ENCODE measurements at places on chromosomes 7 and 10.
A peak's percentile ranks its signal among the peaks of the same experiment; 100 is the strongest.

DNA sequence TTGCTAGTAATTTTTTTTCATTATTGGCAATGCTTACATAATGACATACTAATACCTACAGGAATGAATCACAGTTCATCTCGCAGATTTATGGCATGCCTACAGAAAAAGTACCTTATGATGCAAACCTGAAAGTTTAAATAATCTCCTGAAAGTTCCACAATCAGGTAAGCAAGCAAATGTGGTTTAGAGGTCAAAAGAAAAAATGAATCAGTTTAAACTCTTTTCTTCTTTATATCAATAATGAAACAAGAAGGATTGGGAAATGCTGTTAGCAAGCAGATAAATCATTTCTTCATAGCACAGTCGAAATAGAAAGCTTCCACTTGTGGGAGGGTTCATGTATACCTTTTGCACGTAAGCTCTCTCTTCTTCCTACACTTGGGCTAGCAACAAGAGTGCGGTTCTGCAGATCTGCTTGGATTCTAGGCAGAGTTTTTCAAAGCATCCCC lies 53.7 kb upstream of the MTPN start:
- DNase-seq: no peak

GRCh38 chr10:28679581-28680357 lies 2.4 kb downstream of the BAMBI start:
- DNase-seq: peak; percentile 26

DNA sequence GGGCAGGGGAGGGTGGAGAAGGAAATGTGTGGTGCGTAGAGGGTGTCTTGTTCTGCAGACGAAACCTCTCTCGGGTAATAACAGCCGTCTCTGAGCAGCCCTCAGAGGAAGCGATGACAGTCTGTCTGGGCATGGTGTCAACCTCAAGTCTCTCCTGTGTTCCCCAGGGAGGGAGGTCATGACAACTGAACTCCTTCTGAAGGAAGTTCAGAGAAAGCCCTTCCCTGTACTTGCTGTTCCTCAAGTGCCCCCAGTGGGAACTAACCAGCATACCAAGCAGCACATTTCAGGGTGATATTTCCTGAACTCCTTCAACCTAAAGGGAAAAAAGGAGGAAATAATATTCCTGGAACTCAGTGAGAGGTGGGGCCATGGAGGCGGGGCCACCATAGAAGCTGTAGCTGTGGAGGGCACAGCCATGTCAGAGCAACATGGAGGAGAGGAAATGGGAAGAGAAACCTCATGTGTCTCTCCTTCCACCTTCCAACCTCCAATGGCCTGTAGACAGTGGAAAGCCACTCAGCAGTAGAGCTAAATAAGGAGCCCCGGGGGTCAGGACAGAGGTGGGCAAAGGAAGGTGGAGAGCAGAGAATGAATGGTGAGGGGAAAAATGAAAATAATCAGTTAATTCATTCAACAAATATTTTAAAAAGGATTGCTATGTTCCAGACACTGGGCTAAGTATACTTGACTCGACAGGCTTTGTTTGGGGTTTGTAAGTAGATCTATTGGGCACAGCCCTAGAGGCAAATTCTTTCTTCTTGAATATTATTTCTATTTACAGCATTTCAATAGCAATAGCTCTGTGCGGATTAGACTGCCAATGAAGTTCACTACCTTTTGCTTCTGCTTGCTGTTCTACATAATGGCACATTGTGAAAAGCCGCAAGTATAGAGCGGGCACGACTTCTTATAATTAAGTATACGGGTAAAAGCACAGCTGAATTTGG lies 61.0 kb upstream of the AOAH start:
- DNase-seq: peak; percentile 84

DNA sequence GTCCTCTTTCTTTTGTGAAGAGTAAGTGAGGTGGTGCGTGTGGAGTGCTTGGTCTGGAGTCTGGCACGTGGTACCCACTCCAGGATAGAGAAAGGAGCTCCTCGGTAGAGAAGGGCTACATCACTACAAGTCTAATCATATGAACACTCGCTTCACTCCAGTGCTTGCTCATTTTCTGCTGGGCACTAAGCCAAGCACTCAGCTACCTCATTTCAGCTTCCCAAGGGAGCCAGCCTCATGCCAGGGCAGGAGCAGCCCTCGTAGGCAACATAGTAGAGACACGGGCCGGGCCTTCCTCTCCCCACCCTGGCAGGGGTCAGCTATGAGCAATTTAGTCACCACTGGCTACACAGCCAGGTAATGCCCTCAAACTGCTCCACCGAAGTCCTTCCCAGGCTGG lies 11.4 kb upstream of the HSPA12A start:
- no peak for DNase-seq

DNA sequence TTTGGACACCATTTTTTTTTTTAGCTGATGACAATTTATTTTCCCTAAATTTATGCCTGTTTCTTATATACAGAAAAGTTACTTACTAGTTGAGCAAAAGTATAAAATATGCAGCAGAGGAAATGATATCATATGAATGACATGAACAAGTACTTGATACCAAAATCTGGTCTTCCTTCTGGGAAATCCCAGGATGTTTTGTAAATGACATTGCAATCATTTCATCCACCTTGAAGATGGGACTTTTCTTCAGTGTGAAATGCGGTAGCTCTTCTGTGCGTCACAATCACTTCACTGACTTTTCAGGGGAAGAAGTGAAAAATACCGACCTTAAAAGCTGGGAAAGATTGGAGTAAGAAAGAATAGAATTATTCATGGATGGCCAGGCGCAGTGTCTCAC lies 23.8 kb downstream of the C1QL3 start:
- DNase-seq: no peak

DNA sequence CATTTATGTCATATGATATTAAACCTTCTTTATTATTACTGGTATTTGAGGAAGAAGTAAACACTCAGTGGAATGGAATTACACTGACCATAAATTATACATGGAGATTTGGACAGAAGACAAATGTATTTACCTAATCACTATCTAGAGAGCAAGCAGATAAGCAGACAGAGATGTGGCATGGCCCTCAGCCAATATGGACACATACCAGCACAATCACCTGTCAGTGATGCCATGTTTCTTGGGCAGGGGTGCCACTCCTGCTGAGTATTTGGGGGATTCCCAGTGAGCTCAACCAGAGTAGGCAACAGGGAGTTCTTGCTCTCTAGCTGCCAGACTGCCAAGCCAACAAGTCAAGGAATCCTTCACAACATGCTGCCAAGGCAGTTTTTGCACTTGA lies 866.3 kb upstream of the LRRN3 start:
- no peak for DNase-seq

GRCh38 chr10:18252086-18252485 lies 111.9 kb downstream of the CACNB2 start:
- no peak for DNase-seq

GRCh38 chr7:85776691-85777345 lies 590.0 kb upstream of the SEMA3D start:
- no peak for DNase-seq

- no peak for DNase-seq
These were observed 42.1 kb downstream of the MDH2 start for GRCh38 chr7:76089865-76090475.

GRCh38 chr7:5414916-5415315 lies 8.7 kb downstream of the TNRC18 start:
- DNase-seq: no peak

DNA sequence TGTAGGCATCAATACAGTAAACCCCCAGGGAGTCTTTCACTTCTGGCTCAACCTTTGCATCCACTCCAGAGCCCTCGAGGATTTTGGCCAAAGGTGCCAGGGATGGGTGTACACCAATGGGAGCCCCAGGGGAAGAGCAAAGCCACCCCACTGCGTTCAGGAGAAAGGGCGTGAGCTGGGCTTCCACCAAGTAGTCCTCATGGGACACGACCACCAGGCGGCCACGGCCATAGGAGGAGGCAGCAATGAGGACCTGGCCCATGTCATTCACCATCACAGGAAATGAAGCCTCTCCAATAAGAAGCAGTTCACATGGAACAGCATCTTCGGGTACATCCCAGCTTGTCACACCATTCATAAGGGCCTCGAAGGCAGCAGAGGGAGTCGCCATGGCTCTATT lies 25.8 kb downstream of the TCAF1 start:
- no peak for DNase-seq
